ENCODE measurements at places on chromosomes 11 and 22.

DNA sequence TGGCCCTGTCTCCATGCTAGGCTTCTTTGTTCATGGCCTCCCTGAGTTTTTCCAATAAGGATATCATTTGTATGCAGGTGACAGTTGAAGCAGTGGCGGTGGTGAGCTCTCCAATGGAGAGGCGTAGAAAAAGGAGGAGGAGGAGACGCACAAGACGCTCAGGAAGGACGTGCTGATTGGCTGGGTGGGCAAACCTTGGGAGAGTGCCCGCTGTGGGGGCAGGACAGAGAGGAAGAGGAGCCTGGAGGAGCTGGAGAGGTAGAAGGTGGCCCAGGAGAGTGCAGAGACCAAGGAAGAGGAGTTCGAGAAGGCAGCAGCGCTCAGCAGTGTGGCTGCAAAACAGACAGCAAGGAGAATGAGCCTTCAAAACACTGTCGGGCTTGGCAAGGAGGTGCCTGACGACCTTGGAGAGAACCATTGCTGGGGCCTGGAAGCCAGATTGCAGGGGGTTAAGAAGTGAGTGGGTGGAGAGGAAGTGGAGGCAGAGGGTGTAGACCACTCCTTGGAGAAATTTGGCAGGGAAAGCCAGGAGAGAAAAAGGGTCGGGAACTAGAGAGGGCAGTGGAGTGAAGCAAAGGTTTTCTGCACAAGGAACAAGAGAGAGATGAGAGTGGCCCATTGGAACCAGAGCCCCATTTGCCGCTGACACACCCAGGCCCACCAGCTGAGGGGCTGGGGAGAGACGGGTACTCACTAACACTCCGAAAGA lies 7.5 kb downstream of the CLCF1 start:
- no peak for DNase-seq

- DNase-seq, result no peak
Measured at GRCh38 chr22:44362249-44363012, 49.7 kb upstream of the SHISAL1 start.

DNA sequence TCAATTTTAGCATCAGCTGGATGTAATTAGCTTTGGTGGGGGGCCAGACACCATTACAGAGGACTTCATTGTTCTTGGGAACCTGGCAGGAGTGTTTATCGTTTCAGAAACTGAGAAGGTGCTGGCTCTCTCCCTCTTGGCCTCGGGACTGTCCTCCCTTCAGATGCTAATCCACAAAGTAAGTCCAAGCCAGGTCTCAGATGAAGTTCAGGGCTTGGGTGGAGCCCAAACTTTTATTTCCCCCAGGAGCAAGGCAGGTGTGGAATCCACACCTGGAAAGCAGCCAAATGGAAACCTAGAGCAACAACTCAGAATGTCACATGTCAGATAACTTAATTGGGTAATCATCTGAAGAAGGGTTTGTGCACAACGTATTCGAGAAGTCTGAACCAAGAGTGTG lies 119.2 kb downstream of the ME3 start:
- no peak for DNase-seq

- DNase-seq, result no peak
Measured at GRCh38 chr22:27080863-27081262, 423.5 kb downstream of the MIAT start.

GRCh38 chr22:48426466-48427380 lies 1401.0 kb downstream of the BRD1 start:
- DNase-seq, result no peak

DNA sequence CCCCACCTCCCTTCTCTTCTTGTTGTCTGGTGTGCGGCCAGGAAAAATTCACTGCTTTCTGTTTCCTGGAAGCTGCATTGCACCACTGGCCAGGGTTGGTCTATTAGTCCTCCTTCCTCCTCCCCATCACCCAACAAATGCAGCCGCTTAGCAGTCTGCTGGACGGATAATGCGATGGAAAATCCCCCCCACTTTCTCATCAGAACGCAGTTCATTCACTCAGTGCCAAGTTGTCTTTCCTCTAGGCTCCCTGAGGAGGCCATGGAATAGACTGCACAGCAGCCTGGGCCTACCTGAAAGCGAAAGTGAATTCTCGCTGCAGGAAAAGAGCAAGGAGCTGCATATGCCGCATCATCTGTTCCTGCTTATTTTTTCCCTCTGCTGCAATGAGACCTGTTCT lies 513.6 kb downstream of the METTL15 start:
- no peak for DNase-seq

DNA sequence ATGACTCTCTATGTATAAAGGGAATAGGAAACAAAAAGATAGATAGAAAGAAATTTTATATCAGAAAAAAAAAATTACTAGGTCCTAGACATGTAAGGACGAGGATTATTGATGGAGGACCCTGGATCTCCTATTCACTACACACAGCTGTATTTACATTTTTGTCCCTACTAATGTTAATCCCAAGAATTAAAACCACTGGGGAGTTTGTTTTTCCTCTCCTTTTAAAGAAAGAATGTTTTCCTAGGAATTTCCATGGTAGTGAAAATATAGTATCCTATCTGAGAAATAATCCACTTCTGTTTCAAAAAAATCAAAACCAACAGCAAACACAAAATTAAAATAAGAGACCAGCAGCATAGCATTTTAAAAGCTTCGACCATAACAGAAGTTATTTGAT lies 41.1 kb downstream of the PDGFD start:
- no peak for DNase-seq

DNA sequence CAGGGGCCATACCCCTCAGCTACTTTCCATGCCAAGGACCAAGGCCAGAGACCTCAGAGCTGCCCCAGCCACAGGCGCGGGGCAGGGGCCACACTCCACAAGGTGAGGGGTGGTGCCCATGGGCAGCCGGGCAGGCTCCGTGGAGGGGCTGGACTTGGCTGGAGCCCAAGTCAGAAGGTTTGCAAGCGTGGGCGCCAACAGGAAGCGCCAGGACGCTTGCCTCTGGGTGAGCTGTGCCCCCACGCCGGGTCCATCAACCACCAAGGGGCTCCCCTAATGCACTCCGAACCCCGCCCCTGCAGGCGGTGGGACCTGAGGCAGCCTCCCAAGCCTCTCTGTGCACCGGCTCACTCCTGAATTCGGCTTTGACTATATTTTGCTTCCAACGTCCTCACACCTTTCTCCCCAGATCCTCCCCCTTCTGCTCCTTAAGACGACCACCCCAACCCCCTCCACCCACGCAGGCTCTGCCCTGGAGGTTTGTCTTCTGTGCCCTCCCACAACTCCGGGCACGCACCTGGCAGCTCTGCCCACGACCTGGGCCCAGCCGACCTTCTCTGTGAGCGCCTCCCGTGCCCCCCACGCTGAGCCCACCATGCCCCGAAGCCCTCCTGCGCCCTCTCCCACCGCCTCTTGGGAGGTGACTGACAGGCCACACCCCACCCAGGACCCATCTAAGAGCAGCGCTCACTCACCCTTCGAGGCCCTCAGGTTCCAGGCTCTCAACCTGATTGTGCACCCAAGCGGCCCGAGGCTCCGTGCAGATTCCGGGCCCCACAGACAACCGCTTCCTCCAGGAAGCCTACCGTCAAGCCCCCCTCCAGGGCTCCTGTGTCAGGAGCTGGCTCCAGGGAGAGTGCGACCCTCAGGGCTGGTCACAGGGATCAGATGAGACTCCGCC lies 2.6 kb upstream of the PKP3 start:
- DNase-seq, result no peak

DNA sequence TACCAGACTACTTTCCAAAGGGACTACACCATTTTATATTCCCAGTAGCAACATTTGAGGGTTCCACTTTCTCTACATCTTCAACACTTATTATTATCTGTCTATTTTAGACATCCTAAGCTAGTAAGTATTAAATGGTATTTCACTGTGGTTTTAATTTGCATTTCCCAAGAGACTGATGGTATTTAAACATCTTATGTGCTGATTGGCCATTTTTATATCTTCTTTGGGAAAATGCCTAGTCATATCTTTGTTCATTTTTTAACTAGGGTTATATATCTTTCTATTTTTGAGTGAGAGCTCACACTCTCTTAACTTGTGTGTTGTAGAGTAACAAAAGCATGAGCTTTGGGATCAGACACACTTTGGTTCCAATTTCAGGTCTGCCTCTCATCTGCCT lies 73.7 kb downstream of the PRCP start:
- DNase-seq, result no peak

DNA sequence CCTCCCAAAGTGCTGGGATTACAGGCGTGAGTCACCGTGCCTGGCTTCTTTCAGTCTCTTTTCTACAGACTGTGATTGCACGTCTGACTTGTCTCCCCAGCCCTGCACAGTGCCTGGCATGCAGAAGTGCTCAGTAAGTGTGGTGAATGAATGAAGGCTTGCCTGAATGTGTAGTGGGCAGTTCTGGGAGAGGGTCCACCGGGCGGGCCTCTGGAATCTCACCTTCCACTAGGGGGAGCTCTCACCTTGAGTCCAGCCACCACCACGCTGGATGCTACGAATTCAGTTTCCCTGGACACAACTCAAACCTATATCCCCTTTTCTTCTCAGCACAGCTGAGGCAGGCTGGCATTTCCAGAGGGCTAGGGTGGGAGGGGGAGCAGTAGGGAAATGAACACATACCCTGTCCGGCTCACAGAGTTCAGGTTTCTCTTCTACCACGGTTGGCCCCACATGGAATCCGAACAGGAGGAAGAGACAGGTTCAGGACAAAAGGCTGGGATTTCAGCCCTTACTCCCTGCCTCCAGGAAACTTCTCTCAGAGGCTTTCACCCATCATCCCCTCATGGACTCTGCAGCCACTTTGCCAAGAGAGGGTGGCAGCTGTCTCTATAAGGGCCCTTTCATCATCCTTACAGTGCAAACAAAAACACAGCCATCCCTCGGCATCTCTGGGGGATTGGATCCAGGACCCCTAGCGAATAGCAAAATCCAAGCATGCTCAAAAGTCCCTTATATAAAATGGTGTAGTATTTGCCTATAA lies 86.8 kb downstream of the NECTIN1 start:
- DNase-seq, result peak; percentile 33

GRCh38 chr22:44828193-44828592 lies 75.8 kb downstream of the ARHGAP8 start:
- no peak for DNase-seq

DNA sequence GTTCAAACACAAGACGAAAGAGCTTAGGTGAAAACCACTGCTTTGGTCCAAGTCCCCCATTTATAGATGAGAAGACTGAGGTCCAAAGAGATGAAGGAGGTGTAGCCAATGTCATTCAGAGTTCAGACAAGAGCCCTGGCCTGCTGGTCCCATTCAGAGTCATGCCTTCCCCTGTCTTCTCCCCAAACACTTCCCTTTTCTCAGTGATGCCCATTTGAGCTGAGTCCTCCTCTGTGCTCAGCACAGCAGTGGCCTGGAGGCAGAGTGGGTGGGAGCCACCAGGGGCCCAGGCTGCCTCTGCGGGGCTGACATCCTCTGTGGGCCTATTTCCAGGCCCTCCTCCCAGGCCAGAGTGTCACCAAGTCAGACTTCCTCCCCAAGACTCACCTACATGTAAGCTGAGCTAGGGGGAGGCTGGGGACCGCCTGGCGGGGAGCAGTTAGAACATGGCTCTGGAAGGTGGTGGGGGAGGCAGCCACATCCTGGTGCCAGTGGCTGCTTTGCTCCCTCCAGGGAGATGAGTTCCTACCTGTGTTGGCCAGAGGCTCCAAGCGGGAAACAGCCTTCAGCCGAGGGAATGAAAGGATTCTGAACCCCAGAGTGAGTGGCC lies 22.4 kb upstream of the LRRC10B start:
- no peak for DNase-seq

DNA sequence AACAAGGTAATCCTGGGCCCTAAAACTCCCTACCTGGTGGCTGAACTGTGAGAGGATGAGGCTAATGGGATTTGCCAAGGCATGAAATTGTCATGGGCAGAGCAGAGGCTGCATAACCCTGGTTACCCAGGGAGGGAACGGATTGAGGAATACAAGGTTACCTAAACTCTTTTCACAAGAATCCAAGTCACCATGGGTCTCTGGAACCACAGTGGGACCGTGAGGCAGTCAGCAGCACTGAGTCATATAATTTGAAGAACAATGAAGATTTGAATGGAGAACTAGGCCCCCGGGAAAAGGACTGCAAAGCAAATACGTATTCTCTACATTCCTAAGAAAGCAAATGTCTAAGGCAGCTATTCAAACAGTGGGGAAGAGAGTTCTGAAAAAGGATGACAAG lies 19.8 kb downstream of the CAT start:
- DNase-seq, result no peak

DNA sequence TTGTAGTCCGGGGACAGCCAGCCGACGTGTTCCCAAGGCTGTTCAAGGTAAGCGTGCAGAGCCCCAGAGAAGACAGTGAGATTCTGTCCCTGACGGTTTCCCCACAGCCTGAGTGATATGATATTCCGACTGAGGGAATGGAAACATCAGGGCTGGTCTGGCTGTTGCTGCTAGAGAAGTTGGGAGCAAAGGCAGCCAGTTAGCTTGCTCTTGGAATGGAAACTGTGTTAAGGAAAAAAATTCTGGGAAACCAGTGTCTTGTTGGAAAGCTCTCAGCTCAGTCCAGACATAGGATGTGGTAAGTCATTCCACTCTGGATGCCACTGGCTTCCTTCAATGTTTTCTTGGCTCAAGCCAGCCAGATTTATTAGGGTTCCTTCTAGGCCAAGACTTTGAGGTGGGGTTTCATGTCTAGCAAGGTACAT lies 8.8 kb downstream of the CRY2 start:
- no peak for DNase-seq

DNA sequence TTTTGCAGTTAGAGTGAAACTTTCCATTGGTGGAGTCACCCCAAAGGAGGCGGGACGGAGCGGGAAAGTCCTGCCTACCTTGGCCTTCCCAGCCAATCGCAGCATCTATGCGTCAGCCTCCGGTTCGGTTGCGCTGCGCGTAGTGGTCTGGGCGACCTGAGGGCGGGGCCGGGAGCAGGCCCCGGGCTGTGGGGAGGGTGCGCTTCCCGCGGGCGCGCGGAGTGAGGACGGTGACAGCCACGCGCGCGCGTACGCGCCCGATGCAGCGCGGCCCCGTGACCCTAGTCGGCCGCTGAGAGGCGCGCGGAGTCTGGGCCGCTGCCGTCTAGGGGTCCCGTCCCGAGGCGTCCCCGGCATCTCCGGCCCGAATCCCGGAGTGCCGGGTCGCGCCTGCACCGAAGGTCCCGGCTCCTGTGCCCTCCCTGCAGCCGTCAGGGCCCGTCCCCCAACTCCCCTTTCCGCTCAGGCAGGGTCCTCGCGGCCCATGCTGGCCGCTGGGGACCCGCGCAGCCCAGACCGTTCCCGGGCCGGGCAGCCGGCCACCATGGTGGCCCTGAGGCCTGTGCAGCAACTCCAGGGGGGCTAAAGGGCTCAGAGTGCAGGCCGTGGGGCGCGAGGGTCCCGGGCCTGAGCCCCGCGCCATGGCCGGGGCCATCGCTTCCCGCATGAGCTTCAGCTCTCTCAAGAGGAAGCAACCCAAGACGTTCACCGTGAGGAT lies at the start of gene NF2:
Gene NF2 (plus strand): TSS at position 276 of the 718 bp plus-strand sequence. CDS start 366 bp downstream, at position 642.
- peak; percentile 99 for DNase-seq

DNA sequence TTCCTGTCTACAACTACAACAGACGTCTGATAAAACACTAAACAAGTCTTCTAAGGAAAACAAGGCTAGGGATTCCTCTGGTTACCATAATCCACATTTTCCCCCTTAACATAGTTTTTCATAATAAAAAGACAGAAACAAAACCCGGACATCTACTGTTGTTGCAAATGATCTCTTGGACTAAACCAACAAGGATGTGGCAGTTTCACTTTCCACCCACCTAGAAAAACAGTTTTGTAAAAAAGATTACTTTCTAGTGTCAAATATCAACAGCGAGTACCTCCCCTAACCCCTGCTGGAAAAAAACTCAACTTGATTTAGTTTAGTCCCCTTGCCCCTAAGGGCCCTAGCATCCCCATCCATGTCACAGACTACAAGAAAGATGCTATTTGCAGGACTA lies 5.4 kb downstream of the GNG3 start:
- DNase-seq, result no peak

All from heart left ventricle (tissue), 16 donors.